ENCODE measurements at places on chromosomes 12 and 14.

DNA sequence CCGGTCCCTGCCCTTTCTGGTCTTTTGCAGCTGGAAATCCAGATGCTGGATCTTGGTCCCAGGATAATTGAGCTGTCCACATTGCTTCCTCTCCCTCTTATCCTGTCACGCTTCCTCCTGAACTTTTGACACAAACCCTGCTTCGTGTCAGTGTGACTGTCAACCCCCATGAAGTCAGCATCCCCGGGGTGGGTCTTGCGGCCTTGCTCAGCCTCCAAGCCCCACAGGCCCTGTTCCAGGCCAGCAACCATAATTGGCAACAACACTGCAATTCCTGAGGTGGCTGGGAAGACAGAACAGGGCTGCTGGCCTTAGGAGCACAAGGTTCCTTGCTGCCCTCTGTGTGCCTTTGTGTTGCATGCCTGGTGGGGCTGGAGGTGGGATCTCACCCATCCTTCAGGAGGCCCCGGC is 74.9 kb downstream of the NTF3 start:
- DNase-seq = no peak

DNA sequence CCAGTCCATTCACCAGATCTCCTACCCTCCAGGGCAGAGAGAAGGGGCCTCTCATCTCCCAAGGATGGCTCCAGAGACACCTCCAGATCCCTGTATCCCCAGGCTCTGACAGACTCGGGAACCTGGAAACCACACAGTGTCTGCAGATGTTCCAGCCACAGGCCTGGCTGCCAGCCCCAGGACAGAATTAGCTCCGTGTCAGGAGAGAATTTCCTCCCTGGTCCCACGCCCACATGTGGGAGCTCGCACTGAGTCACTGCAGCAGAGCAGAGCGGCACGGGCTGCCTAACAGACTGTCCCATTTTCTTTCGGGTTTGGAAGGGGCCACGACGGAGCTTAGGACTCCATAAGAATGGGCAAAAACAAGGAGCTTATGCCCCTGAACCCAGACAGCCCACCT is 33.6 kb downstream of the CMKLR1 start:
- peak; percentile 12 for DNase-seq

DNA sequence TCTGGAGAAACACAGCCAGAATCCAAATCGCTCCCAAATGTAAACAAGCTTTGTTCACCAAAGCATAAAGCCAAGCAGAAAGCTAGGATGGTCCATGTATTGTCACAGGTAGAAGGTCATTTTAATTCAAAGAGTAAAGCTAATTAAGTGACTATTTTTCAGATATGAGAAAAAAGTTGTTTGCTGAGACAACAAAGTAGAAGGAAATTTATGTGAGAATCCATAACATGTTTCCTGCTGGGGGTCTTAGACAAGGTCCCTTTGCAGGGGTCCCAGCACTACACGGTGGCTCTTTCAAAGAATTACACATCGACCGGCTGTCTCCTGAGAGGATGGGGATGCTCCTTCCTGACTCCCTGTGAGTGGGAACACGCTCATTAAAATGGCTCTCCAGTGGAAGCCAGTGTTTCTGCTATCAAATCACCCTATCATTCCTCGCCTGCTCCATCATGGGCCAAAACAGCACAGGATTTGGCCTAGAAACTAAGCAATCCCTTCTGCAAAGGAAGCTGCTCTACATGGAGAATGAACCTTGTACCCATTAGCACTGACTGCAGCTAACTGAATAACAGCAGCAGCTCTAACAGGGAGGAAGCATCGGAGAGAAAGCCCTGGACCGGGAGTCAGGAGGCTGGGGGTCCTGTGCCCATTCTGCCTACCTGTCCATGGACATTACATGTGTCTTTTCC is 175.3 kb downstream of the STXBP6 start:
- no peak for DNase-seq

DNA sequence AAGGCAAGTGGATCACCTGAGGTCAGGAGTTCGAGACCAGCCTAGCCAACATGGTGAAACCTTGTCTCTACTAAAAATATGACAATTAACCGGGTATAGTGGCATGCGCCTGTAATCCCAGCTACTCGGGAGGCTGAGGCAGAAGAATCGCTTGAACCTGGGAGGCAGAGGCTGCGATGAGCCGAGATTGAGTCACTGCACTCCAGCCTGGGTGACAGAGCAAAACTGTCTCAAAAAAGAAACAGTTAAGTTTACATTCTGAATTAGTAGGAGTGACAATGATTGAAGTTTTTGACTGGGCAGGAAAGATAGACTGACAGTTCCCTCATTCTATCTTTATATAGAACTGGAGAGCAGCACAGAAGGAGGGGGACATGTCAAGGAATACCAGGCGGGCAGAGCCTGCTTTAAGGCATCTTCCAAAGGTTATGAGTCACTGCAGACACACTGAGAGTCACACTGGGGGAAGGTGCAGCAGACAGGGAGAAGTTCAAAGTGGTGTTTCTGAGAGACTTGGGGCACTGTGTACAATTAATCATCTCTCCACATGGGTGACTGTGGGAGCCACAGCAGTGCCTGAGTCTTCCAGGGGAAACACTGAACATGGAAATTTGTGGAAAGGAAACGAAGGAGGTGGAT is 42.8 kb upstream of the RNASE3 start:
- DNase-seq = peak; percentile 29

DNA sequence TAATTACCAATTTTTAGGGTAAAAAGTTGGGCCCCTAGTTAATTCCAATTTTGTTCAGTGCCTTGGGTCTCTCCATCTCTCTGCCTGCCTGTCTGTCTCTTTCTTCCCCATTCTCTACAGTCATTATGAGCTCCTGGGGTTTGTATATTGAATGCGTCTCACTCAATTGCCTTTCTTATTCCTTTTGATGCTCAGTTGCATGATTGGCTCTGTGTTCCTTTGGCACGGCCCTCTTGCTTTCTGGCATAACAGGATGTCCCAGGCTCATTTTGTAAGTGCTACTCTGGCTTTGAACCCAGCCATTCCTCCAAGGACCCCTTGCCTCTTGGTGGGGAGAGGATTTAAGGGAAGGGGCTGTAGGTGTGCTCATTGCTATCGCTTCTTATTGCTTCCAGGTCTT is 35.6 kb downstream of the ZNF664 start:
- DNase-seq = no peak

GRCh38 chr12:113055594-113056380 is 743 bp upstream of the DTX1 start:
- no peak for DNase-seq

DNA sequence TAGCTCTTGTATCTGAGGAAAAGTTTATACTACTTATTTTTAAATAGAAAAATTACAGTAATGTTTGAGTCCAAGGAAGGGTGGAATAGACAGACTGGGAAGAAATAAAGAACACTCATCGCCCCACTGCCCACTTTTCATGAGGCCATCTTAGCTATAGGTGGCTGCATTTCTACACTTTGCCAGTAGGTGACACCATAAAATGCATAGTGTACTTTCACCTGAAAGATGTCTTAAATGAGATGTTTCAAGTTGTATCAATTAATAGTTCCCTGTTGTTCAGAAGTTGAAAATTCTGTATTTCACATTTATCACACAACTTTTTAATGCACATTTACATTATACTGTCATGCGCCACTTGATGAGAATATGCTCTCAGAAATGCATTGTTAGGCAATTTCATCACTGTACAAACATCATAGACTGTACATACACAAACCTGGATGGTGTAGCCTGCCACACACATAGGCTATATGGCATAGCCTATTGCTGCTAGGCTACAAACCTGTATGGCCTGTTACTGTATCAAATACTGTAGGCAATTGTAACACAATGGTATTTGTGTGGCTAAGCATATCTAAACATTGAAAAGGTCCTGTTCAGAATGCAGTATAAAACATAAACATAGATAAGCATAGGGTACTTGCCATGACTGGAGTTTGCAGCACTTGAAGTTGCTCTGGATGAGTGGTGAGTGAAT is 27.6 kb downstream of the PMCH start:
- DNase-seq = no peak

DNA sequence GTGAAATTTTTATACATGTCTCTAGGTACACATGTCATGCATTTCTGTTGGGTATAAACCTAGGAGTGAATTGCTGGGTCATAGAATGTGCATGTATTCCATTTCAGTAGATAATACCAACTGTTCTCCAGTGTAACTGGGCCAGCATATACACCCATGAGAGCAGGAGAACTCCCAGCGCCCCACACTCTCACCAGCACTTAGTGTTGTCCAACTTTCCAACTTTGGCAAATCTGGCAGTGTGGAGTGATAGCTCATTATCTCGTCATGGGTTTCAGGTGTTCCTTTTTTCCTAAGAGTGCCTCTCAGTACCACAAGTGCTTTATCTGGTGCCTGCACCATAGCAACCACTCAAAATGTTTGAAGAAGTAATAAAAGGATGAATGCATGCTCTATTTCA is 40.1 kb downstream of the NGB start:
- DNase-seq = no peak

DNA sequence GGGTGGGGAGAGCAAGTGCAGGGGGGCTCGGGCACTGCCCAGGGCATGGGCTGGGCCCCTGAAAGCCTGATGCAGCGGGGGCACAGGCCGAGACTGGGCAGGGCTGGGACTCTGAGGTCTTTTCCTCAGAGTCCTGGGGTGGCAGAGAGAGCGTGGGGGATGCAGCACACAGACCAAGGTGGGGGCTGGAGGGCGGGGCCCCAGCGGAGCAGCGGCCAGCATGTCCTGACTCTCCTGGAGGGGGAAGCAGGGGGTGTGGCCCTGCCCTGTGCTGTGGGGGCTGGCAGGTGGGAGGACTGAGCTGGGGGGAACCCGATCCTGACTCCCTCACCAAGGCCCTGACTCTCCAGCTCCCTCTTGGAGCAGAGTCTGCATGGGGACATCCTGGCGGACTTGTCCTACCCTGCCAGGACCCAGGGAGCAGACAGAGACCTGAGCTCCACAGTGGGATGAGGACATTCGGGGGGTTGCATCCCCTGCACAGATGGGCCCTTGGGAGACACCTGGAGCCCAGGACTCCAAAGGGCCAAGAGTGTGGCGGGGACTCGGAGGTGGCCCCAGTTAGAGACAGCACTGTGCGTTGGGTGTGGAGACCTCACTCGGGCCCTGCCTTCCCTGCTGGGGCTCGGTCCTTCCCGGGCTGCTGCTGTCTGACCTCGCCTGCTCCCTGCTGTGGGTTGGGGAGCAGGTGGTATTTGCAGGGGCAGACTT is 326.1 kb downstream of the TMEM121 start:
- no peak for DNase-seq

All from epithelial cell of prostate (primary cell).